ENCODE measurements at places on chromosomes 3 and 15.

DNA sequence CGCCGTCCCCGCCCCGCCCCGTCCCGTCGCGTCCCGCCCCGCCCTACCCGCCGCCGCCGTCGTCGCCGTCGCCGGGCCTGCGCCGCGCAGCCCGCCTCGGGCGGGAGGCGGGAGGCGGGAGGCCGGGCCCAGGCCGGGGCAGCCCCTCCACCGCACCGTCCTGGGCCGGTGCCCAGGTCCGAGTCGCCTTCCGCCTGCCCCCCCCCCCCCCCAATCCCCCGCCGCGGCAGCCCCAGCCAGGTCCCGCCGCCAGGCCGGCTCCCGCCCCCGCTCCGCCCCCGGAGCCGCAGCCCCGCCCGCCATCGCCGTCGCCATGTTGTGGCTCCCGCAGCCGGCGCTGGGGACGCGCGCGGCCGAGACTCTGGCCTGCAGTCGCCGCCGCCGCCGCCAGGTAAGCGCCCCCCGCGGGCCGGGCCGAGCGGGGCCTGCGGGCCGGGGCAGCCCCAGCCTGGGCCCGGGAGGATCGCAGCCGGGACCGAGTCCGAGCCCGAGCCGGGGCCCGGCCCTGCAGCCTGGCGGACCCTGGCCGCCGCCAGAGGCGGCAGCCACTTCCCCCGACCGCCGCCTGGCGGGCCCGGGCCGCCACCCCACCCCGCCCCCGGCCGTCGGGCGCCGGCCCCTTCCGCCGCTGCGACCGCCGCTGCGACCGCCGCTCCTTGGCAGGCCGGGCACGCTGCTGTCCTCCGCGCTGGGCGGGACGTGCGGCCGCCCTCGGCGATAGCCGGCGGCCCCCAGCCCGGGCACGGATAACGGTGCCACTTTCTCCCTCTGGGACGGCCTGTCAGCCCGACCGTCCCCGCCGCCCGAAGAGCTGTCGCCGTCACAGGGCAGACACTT lies at the start of gene ZNF592:
ZNF592 (plus strand) TSS at position 319 of the 837 bp plus-strand sequence. CDS start 34,084 bp downstream, outside the sequence.
- DNase-seq: peak; percentile 74

GRCh38 chr3:114743746-114744485 lies 403.2 kb downstream of the ZBTB20 start:
- DNase-seq: no peak

DNA sequence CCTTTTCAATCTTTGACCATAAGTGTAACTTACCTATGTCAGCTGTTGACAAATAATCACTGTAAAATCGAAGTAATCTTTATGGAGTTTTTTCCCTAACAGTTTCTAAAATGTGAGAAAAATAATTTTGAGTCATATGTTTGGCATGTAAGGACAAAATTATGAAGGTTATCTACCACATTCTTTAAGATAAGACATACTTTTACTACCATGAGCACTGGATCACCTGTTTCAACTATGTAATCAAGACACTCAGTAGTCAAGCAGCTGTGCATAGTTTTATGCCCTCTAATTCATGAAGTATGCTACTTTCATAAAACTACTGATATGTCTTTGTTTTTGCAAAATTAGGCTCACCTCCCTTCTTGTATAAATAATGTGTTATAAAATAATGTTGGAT lies 12.1 kb downstream of the FGF7 start:
- DNase-seq: no peak

GRCh38 chr15:73346735-73347312 lies 21.9 kb downstream of the HCN4 start:
- DNase-seq: peak; percentile 39

DNA sequence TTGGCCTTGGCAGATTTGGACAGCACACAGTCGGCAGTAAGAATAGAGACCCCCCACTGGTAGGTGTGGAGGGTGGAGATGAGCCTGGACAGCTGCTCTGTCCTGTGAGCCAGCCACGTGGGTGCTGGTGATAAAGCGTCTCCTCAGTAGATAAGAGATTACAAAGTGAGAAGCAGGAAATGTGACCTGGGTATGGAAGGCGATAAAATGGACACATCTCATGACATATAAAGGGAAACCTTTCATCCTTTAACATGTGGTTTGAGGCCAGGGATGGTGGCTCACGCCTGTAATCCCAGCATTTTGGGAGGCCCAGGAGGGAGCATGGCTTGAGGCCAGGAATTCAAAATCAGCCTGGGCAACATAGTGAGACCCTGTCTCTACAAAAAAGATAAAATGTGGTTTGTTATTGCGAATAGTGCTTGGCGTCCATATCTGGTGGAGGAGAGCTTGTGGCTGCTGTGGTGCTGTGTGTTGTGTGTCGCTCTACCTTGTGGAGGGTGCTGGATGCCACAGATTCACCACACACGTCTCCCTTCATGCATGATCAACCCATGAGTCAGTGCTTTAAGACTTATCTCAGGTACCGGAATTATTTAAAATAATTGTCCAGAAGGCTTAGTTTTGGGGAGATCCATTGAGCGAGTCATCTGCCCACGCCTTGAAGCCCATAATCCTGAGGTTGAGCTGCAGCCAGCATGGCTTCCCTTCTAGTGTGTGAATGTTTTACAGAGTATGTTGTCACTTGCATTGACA lies 157.0 kb downstream of the GABRG3 start:
- no peak for DNase-seq

GRCh38 chr3:190166948-190167347 lies 46.3 kb upstream of the P3H2 start:
- no peak for DNase-seq

GRCh38 chr3:122231465-122232157 lies 48.1 kb downstream of the CASR start:
- no peak for DNase-seq

DNA sequence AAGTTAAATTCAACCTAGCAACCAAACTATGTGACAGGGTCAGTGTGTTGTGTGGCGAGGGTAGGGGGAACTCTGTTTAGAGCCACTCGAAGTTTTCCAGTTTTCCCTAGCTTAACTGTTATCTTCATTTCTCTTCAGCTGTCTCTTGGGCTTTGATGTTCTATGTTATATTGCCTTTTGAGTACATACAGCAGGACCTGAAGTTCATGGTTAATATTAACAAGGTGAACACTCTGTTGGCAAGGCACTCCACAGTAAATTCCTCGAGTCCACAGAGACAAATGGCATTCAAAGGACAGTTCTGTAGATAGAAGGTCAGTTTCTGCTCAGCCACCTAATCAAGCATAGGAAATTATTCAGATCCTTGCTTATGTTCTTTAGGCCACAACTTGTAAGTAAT lies 147.9 kb upstream of the DPH6 start:
- no peak for DNase-seq

GRCh38 chr15:71329497-71330260 lies 214.4 kb downstream of the THSD4 start:
- no peak for DNase-seq

GRCh38 chr15:76932135-76932966 lies 802 bp downstream of the RCN2 start:
- DNase-seq: no peak

- no peak for DNase-seq
Measured at GRCh38 chr15:83837945-83838571, 184.1 kb downstream of the ADAMTSL3 start.

DNA sequence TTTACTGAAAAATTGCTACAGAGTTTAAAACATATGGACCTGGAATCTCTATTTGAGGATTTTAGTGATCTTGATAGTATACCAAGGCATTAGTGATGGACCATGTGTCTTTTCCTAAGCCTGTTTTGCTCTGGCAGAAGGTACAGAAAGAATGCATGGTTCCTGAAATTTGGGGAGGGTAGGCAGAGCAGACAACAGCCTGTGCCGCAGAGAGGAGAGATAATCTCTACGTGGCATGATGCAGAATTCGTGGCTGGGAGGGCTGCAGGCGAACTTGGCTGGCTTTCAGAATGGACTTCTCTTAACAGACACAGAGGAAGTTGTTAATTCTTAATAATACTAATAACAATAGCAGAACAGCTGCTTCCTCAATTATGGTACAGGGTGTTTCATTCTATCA lies 137.5 kb upstream of the FOXB1 start:
- no peak for DNase-seq

GRCh38 chr3:35654476-35654875 lies 15.2 kb downstream of the ARPP21 start:
- no peak for DNase-seq

DNA sequence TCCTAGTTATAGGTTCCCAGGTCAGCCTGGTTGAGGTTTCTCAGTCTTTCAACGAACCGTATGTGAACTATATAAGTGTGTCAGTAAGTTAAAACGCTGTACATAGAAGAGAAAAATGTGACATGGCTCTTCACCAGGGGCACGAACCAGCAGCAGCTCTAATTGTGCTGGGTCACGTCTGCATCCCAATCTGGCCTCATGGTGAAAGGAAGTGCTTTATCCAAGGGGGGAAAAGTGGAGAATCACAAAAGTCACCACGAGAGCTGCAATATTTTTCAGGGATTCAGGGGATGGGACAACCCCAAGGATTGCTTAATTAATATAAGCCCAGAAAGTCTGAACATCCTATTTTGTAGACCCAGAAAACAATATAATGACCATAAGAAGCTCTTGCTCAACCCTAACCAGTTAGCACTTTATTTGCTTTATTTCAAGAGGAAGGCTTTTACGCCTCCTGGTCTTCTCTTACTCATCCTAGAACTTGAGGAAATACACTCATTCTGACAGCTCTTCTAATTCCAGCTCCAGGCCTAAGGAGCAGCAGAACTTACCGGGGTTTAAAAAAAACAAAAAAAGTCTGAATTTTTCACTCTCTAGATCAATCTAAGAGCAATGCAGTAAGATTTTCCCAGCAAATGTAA lies 16.5 kb downstream of the ANXA2 start:
- no peak for DNase-seq

- no peak for DNase-seq
Measured at GRCh38 chr15:69562116-69562515, 109.5 kb downstream of the RPLP1 start.

DNA sequence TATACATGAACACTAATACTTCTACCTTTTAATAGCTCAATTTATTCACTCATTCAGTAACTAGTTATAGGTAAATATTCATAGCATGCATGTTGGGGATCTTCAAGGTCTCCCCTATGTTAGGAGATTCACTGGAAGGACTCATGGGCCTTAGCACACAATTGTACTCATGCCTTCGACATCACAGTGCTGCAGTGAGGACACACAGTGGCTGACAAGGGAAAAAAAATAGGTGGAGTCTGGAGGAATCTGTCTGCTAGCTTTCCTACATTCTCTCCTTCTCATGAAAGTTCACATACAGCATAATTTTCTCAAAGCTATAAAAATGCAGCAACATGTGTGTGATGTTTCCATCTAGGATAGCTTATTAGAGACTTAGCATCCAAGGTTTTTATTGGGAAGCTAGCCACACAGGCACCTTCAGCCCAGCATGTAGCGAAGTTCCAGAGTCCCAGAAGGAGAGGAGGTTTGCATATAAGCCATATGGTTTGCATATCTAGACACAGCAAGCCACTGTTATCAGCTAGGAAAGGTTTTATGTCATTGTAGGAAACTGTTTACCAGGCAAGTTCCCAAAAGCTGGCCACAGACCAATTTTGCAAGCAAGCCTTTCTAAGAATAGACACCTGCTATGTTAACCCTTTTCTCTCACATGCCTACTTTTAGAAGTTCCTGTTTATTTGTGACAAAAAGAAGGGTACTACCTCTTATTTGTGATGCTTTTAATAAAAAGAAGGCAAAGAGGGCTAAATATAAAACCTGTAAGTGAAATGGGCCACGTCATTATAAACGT lies 46.4 kb downstream of the MORC1 start:
- no peak for DNase-seq

- DNase-seq: no peak
Measured at GRCh38 chr15:51727141-51727897, 10.1 kb downstream of the LYSMD2 start.

- DNase-seq: no peak
Measured at GRCh38 chr3:54888873-54889272, 39.0 kb downstream of the LRTM1 start.

DNA sequence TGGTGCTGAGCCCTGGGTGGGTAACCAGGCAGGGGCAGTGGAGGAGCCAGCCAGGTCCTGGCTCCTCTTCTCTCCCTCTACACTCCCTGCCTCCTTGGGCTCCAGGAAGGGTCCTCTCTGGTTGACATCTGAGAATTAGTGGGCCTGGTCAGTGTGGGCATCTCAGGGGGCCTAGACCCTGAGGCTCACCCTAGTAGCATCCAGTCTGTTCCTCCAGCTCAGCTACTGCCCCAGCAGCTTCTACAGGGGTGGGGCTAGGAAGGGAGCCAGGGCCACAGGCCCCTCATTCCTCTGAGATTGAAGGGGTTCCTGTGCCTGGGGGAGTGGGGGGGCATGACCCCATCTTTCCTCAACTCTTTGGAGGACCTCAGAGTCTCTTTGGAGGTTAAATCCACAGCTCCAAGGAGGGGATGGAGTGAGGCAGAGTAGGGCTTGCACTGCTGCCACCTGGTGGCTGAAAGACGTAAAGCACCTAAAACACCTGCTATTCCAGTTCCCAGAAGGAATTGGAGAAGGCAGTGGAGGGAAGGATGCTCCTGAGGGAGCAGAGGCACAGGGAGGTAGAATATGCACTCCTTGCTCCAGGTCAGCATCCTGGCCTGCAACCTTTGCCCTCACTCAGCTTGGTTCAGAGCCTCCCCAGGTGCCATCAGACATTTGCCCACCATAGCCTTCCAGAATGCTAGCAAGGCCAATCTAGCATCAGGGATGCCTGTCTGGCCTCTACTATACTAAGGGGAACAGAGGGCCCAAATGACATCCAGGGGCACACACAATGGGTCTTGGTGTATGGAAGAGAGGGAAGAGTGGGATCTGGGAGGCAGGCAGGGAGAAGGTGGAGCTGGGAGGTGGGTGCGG lies 25.1 kb downstream of the C3orf18 start:
- no peak for DNase-seq

DNA sequence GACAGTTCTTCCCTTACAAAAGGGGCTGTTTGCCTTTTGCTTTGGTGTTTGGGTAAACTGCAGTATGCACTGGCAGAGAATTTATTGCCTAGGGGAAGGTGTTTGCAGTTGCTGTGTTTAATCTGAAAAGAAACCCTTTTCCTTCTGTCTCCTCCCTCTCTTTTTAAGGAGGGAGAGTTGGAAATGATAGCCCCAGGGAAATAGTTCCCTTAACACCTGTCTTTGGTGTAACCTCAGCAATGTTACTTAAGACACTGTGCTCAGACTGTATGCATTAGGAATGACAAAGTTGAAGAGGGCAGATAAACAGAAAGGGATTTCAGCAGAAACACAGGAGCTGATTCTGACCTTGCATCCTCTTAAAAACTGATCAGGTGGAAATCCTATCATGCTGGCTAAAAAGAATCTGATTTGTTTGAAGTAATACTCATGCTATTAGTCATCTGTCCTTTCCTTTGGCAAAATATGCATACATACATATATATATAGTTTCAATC lies 125.4 kb downstream of the TP63 start:
- DNase-seq: no peak

DNA sequence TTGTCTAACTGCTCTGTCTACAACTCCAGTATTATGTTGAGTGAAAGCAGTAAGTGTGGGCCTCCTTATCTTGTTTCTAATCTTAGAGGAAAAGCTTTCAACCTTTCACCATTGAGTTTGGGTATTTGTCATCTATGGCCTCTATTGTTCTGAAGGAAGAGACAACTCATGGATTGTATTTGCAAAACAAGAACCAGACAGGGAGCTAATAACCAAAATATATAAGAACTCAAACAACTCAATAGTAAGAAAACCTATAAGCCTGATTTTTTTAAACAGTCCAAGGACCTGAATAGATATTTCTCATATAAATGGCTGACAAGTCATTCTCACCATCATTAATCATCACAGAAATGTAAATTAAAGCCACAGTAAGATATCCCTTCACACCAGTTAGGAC lies 113.0 kb downstream of the TAFA4 start:
- no peak for DNase-seq

Data from stimulated activated CD8-positive, alpha-beta memory T cell treated with anti-CD3 and anti-CD28 coated beads, Interleukin-2, amount 100 ng/mL, for 48 hours (primary cell).